Stimulated activated CD4-positive, alpha-beta T cell treated with anti-CD3 and anti-CD28 coated beads, Interleukin-1b, Interleukin-23, amount 100 ng/mL, for 24 hours (primary cell): ENCODE measurements at places on chromosomes 7 and 10.

DNA sequence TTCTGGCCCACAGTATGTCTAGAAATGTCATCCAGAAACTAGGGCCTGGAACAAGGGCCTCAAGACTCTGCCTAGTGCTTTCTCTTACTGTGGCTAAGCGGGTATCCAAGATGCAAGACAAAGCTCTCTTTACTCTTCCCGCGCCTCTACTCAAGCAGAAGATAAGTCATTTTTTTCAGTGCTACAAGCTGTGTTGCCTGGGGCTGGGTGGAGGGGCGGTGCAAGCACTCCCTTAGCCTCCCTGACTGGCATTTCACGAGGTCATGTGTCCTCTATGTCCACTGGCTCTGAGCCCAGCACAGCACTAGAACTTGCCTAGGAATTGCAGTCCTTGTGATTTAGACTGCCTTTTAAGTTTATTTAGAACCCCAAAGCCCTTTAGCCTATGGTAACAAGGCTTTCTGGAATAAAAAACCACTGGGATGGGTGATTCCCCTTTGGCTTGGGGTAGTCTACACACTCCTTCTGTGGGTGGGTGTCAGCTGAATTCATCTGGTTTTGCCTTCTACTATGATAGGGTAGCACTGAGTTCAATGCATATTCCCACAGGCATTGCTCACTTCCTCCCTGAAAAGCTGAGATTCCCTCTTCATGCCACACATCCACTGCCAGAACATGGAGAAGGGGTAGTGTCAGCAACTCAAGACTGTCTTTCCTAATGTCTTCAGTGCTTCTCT lies 371.8 kb upstream of the KCND2 start:
- no peak for DNase-seq

DNA sequence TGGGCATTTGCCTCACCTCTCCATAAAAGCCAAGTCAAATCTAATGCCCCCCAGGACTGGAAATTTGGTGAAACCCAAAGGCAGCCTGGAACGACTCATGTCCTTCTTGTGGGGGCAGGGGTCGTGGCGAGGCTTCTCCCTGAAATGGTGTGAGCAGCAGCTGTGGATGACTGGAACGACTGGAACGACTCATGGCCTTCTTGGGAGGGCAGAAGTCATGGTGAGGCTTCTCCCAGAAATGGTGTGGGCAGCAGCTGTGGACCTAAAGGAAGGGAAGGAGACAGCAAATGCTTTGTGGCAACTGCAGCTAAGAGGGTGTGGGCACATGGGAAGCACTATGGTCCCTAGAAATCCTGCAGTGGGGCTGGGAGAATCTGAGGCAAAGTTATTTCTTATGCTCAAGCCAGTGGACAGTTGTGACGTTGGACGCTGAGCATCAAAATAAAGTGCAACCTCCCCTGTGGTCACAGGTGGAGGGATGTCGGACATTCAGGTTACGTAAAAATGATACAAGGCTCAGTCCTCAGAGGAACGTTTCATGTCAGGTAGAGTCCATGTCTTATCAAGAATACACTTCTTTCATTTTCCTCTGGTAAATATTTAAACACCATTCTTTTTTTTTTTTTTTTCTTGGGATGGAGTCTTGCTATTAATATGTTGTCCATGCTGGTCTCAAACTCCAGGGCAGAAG lies 107.0 kb upstream of the KIF5B start:
- no peak for DNase-seq

DNA sequence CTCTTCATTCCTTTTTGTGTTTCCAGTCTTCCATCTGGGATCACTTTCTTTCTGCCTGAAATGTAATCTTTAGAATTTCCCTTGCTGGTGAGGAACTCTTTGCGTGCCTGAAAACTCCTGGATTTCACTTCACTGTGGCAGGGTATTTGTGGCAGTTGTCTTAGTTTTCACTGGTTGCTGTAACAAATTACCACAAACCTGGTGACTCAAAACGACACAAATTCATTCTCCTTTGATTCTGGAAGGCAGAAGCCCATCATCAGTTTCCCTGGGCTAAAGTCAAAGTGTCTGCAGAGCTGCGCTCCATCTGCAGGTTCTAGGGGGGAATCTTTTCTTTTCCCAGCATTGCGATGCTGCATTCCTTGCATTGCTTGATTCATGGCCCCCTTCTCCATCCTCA lies 109.3 kb downstream of the RBM20 start:
- no peak for DNase-seq

- no peak for DNase-seq
Observed at GRCh38 chr10:125639846-125640245, 43.1 kb downstream of the TEX36 start.

DNA sequence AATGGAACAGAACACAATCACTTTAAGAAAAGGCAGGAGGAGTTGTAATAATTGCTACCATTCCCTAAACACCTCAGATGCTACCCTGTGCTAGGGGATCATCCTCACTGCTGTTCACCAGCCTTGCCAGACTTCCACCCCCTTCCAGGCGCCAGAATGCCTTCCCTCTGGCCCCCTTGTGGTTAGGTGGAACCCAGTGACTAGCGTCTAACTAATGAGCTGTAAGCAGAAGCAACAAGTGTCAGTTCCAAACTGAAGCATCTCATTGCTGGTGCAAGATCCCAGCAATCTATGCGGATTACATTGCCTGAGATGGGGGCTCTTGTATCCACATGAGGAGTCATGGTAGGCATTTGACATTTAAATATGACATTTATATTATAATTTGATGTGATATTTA lies 86.6 kb downstream of the FRMD4A start:
- no peak for DNase-seq

DNA sequence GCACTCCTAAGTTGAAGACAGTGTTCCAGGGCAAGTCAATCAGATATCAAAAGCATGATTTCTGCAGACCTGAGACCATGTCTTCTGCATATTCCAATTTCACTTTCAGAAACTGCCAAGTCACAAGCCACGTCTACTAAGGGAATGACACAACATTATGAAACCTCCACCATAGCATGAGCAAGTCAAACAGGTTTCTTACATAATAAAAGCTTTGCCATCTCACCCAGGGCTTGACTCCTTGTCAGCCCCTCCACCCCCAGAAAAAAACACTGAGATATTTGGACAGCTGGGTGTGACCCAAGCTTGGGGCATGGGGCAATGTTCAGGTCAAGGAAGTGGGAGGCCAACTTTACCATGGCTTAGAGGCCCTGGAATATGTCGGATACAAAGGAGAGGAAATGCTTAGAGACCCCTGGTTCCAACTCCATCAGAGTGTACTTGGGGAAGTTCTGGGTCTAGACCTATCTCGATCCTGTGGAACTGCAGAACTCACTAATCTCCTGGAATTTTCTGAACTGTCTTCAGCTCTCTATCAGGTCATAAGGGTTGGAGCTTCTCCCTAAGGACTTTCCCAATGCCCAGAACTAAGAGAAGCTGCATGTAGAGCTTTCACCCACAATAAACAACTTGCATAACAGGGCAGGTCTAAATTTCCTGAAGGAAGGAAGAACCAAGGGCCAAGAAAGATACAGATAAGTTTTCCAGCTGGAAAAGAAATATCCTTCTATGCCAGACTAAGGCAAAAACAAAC lies 80.6 kb upstream of the NAMPT start:
- DNase-seq: no peak

- no peak for DNase-seq
Observed at GRCh38 chr10:52099026-52099600, 215.0 kb upstream of the DKK1 start.

- DNase-seq: no peak
Observed at GRCh38 chr7:30879139-30880124, 32.2 kb upstream of the AQP1 start.

GRCh38 chr7:36746347-36746746 lies 22.1 kb upstream of the AOAH start:
- no peak for DNase-seq
